ENCODE measurements at places on chromosomes 1 and 21.

DNA sequence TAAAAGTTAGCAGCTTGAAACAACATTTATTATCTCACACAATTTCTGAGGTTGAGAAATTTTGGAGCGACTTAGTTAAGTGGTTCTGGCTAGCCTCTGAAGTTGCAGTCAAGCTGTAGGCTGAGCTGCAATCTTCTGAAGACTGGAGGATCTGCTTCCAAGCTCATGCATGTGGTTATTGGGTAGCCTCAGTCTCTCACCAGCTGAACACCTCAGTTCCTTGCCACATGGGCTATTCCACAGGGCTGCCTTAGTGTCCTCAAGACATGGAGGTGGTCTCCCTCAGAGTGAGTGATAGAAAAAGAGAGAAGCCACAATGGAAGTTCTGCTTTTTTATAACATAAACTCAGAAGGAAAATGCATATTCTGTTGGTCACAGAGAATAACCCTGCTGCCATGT is 92.0 kb upstream of the CAMK1G start:
- DNase-seq: no peak

DNA sequence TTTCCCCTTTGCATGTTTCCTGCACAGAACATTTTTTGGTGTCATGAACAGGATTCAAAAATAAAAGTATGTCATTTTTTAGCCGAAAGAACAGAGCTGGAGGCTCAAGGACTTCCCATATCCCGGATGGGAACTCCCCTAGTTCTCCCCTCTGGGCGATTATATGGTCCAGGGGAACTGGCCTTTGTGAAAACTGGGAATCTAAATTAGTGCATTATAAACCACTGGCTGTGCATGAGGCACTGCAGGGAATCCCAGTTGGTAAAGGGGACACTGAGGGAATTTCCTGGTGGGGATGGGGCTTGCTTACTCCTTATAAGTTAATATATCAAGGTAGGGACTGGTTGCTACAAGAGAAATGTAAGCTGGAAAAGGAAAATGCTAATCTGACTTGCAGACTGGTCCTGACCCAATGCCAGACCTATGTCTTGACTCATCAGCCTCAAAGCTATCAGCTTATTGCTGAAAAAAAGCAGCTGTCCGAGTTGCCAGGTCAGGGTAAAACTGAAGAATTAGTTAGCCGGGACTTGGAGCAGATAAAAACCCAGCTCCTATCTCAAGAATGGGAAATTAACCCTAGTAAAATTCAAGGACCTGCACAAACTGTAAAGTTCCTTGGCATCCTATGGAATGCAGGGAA is 122.6 kb downstream of the FCRL5 start:
- DNase-seq: no peak

DNA sequence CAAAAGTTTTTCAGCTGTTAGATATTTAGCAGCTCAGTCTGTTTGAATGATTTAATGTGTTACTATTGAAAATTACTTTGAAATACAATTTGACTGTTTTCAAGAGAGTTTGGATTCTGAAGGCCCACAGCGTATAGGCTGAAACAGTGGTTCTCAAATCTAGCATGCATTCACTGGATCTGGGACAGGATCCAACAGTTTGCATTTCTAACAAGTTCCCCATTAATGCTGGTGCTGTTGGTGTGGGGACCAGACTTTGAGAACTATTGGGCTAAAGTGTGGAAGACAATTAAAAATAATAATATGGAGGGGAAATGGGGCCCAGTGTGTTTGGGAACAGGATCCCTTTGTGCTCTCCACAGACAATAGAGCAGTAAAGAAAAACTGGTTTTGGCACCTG is 31.9 kb downstream of the ITSN1 start:
- DNase-seq: no peak

- no peak for DNase-seq
Measured at GRCh38 chr21:19807201-19807600, 1191.0 kb upstream of the NCAM2 start.

DNA sequence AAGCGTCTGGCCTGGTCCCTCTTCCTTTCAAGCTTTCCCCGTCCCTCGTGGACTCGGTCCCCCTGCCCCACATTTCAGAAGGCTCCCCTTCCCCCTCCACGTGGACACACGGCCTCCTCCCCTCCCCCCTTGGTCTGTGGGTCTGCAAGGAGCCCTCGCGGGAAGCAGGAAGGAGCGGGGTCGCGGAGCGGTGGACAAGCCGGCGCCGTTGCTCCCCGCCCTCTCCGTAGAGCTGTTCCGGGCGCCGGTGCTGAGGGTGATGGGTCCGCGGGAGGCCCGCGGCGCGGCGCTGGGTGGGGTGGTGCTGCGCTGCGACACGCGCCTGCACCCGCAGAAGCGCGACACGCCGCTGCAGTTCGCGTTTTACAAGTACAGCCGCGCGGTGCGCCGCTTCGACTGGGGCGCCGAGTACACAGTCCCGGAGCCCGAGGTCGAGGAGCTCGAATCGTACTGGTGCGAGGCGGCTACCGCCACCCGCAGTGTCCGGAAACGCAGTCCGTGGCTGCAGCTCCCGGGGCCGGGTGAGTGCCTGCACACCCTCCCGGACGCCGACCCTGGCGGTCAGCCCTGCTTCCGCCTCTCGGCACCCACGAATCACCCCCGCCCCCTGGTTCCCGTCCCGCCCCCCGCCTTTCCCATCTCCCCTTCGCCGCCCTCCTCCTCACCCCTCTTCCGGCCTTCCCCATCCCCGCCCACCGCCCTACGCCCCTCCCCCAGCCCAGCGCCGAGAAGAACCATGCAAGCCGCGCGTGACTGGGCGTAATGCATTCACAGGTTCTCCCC is 5.3 kb downstream of the FCRLB start:
- DNase-seq: peak; percentile 89

DNA sequence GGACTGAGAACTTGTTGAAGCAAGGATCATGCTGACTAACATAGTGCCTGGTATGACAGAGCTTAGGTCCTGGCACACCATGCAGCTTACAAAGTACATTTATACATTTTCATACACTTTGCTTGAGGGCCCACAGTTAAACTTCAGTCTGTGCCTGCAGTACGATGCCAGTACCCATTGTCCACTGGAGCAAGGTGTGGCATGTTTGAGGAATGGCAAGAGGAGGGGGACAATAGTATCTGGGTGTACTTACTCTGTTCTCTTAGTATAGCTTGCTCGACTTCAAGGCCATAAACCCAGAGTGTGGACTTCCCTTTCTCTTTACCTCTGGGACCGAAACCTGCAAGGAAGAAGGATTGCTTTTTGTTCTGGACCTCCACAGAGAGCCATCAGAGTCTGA is 6.8 kb upstream of the YBX1 start:
- DNase-seq: no peak

DNA sequence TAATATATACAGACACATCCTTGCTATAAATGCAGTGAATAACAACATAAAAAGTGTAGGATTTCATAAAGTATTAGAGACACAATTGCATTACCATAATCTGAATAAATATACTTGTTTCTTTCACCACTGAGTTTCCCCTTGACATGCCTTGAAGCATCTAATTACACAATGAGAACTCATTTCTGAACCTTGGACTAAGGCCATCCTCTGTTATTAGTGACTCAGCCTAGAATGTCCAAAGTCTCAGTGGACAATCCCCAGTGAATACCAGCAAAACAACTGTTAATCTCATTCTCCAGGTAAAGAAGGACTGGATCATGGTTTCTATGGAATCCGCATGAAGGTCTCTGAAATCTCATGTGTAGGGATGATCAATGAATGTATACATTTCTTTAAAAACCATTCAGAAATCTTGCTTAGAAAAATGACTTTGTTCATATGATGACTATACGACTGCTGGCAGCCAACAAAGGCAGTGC is at the start of gene OR2L5:
TSS of gene OR2L5 (plus strand) at position 432 of the 482 bp plus-strand sequence. CDS start 8,288 bp downstream, outside the sequence.
- no peak for DNase-seq

GRCh38 chr1:100883963-100884362 is 10.7 kb downstream of the EXTL2 start:
- no peak for DNase-seq

DNA sequence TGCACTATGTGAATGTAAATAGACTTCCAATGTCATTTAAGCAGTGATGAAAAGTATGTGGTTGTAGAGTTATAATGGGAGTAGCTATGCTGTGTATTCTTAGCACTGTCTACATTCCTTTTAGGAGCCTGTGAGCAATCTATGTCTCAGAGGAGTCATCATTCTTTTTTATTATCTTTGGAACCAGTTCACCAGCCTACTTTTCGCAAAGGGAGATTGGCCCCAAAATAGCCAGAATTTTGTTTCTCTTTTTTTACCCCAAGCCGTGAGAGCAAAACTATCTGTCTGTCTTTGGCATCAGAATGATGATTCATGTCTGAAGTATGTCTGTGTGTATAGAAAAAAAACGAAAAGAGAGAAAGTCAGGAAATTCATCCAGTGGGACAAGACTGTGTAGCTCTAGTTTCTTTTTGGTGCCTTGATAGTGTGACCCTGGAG is 44.2 kb downstream of the OSBPL9 start:
- peak; percentile 33 for DNase-seq

- DNase-seq: no peak
Measured at GRCh38 chr1:177786176-177786745, 183.6 kb downstream of the SEC16B start.

- no peak for DNase-seq
Measured at GRCh38 chr1:7539769-7540175, 231.3 kb upstream of the VAMP3 start.

DNA sequence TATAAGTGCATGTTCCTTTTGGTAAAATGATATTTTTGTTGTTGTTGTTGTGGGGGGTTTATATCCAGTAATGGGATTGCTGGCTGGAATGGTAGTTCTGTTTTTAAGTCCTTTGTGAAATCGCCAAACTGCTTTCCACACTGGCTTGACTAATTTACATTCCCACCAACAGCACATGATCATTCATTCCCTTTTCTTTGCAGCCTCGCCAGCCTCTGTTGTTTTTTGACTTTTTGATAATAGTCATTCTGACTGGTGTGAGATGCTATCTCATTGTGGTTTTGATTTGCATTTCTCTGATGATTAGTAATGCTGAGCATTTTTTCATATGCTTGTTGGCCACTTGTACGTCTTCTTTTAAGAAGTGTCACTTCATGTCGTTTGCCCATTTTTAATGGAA is 188.5 kb upstream of the CHRM3 start:
- no peak for DNase-seq

DNA sequence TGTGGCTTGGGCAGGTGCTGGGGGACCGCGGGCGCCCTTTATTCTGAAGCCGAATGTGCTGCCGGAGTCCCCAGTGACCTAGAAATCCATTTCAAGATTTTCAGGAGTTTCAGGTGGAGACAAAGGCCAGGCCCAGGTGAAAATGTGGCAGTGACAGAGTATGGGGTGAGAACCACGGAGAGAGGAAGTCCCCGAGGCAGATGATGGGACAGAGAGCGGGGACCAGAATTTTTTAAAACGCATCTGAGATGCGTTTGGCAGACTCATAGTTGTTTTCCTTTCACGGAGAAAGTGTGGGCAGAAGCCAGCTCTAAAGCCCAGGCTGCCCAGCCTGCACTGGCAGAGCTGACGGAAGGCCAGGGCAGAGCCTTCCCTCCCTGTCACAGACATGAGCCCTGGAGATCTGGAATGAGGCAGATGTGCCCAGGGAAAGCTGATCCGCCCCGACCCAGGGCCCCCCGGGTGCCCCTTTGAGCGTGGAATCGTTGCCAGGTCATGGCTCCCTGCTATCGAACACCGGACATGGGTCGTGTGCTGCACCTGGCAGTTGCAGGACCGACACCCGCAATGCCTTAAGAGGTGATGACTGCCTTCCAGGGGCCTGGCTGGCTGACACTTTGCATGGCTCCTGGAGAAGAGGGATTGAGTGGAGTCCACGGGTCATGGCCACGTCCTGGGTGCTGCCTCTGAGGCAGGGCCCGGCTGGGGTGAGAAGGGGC is 6.5 kb upstream of the SLX9 start:
- DNase-seq: no peak

- no peak for DNase-seq
Measured at GRCh38 chr1:117633068-117633345, 27.2 kb downstream of the TENT5C start.

DNA sequence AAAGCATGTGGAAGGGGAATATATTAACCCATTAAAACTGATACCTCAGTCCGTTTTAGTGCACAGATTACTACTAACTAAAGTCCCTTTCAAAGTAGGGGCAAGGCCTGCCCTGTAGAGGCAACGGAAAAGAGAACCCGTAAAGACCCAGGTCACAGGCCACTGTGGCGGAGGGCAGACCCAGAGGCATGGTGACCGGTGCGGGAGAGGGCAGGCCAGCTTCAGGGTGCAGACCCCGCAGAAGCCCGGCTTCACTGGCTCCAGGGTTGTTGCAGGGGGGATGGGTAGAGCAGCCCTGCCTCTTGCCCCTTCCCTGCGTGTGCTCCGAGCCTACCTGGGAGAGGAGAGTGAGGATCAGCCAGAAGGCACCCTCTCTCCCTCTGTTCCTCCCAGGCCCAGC is 17.7 kb downstream of the CNTN2 start:
- no peak for DNase-seq

DNA sequence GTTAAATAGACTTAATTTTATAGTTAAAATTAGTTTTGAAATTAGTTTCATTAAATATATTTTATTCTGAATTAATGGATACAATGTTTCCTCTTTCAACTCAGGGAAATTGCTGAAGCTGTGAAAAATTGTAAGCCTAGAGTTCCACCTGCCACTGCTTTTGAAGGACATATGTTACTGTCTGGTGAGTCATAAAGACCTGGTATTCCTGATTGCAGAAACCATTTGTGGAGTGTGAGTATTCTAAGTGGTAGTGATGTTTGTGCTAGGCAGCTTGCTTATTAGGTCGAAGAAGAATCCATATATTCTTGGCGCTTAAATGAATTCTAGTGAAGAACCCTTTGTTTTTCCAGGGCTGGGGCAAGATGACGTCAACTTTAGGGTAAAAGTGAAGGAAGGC is 34.0 kb downstream of the MTR start:
- DNase-seq: no peak

GRCh38 chr1:235893840-235894239 is 27.1 kb upstream of the LYST start:
- no peak for DNase-seq

- DNase-seq: peak; percentile 75
Measured at GRCh38 chr1:16167331-16168143, 11.7 kb upstream of the EPHA2 start.

GRCh38 chr1:22056936-22057335 is 4.4 kb downstream of the CDC42 start:
- DNase-seq: no peak

GRCh38 chr1:17002524-17002902 is 9.2 kb downstream of the ATP13A2 start:
- no peak for DNase-seq

DNA sequence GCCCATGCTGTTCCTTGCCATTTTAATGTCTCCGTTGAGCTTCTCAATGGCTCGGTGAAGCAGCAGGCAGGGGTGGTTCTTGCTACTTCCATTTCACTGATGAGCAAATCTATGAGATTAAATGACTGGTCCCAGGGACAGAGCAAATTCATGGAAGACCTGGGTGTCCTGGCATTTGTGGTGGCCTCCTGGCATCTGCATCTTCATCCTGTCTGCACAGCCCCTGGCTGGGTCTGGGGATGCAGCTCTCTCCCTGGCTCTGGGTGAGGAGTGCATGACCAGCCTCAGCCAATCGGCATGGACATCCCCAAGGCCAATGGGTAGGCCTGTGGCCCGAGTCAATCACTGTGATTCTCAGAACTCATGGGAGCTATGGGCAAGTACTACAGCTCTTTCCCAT is 261.7 kb downstream of the KCNJ6 start:
- no peak for DNase-seq

- DNase-seq: peak; percentile 85
Measured at GRCh38 chr1:115056395-115056798, 26.8 kb downstream of the TSHB start.
